ENCODE measurements at places on chromosomes 7 and 10.

DNA sequence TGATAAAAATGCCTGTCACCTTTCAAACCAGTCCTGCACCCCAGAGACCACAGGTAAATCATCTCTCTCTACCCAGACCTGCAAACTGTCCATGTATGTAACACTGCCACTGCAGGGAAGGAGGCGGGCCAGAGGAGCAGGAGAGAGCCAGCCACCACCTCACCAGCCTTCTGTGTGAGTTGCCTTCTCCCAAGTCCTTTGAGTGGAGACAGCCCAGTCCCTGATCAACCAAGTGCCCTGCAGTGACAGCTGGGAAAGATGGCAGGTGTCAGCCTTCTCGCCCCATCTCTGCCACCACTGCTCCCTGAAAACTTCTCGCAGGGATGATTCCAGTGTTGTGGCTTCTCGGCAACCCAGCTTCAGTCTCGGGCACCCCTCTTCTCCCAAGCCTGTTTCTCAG is 42.4 kb downstream of the MTURN start:
- DNase-seq = no peak

DNA sequence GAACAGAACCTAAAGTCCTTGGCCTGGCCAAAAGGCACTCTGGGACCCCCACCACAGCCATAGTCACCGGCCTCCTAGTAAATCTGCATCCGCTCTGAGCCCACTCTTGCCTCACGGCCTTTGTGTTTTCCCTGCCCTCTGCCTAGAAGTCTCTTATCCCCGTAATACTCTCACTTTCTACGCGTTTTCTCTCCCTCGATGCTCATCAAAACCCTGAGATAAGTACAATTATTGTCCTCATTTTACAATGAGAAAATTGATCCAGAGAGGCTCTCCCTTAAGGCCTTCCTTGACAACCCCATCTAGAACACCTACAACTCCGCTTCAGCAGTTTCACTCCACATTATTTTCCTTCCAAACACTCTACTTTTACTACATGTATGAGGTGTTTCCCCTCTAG is 1.5 kb upstream of the SFXN4 start:
- DNase-seq = no peak

DNA sequence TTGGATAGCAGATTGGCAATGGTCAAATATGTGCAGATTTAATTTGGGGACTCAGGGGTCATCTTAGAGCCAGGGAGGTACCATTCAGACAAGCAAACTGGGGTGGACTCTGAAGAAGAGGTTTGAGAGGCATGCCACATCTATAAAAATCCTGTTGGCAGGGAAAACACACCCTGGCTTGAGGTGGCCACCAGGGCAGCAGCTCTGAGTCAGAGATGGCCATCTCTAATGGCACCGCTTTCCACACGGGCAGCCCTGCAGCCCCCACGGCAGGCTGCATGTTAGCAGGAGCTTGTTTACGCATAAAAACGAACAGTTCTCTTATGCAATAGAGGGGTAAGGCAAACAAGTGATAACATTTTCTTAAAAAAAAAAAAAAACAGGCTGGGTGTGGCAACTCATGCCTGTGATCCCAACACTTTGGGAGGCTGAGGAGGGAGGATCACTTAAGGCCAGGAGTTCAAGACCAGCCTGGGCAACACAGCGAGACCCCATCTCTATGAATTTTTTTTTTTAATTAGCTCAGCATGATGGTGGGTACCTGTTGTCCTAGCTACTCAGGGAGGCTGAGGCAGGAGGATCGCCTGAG is 14.9 kb downstream of the DLG5 start:
- no peak for DNase-seq

DNA sequence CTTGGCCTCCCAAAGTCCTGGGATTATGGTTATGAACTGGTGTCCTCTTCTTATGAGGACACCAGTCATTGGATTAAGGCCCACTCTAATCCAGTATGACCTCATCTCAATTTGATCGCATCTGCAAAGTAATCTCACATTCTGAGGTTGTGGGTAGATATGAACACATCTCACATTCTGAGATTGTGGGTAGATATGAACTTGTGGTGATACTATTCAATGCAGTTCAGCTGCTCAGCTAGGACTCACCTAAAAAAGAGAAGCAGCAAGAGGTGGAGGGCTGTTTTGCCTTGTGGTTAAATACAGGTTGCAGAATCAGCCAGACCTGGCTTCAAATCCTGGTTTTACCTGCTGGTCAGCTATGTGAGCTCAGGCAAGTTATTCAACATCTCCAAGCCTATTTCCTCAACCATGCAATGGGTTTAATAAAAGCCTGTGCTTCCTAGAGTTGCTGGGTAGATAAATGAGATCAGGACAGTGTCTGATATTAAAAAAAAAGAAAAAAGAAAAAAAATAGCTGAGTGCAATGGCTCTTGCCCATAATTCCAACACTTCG is 8.5 kb upstream of the BAG3 start:
- no peak for DNase-seq

DNA sequence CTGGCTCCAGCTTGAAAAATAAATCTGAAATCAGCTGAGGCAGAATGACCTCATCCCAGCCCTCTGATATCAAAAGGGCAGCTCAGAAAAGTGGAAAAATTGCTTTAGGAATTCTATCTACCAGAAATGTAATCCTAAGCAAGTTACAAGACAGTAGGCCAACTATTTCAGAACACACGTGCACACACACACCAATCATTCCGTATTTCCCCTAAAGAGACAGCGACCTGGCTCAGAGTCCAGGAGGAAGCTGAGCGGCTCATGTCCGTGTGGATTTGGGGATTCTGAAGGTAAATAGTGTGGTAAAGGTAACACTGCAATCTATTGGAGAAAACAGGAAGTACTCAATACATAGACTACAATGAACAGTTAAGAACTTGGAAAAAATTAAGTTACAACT is 288.2 kb downstream of the CALN1 start:
- no peak for DNase-seq
